ENCODE measurements at places on chromosomes 2 and 18.

DNA sequence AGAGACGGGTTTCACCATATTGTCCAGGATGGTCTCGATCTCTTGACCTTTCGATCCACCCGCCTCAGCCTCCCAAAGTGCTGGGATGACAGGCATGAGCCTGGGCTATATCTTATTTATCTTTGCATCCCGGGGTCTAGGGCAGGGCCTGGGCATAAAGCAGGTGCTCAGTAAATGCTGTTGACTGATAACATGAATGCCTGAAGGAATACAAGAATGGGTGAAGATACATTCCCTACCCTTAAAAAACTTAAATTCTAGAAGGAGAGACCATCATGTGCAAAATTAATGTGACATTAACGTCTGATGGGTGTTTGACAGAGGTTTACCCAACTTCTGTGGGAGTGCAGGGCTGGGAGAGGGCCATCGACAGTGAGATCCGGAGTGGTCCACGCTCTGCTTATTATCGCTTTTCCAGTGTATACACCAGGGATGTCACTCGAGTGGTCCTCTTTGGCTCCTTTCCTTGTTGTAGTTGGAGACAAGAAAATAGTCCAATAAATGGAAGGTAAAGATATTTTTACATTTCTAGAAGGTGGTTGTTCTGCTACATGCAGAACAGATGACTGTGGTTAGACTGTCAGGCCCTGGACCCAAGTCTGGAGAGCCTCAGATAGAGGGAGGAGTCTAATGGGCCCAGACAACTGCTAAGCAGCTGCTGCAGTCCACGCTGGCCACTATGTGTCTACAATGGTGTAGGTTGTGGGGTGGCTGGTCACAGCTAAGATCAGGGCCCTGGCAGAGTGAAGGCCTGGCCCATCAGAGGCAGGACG lies 131.7 kb downstream of the MYCN start:
- no peak for DNase-seq

- DNase-seq: no peak
These were observed 19.0 kb downstream of the ACVR2A start for GRCh38 chr2:147863835-147864234.

- no peak for DNase-seq
These were observed 40.0 kb downstream of the SH3BP4 start for GRCh38 chr2:234991793-234992192.

- DNase-seq: no peak
These were observed 2.4 kb downstream of the C2orf42 start for GRCh38 chr2:70188460-70188859.

GRCh38 chr2:109080757-109081156 lies 48.2 kb upstream of the SH3RF3 start:
- DNase-seq: no peak

Data from NCI-H1048 (cell line).